ENCODE measurements at places on chromosomes 6 and 20.

- DNase-seq: no peak
Measured at GRCh38 chr6:3803627-3804468, 45.3 kb upstream of the FAM50B start.

DNA sequence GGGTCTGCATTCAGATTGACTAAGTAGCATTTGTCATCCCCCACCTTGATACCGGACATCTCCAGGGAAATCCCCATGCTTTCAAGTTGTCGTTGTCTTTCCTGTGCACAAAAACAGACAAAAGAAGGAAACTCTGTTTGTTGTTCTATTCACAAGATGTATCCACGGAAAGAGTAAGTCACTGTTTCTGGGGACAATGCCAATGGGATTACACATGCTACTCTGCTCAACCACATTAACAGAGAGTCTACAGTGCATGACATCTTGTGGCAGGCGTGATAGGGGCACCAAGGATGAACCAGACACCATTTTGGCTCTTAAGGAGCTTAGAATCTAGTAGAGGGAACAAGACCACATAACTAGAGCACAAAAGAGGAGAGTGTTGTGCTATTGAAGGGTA is 124.4 kb upstream of the NUP153 start:
- DNase-seq: no peak

DNA sequence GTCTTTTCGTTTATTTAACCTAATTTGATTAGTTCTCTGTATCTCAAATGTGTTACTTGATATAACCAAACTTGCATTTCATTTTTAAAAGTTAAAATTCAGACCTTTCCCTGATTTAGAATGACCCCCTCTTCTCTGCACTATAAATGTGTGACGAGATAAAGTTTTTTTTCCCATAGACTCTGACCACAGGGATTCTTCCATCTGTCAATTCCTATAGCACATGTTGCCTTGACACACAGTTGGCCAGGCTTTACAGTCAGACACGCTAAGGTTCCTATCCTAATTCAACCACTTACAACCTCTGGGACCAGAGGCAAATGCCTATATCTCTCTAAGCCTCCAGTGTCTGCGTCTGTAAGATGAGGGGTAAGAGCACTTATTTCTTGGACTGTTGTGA is 40.6 kb downstream of the KCNS1 start:
- no peak for DNase-seq

- no peak for DNase-seq
Measured at GRCh38 chr20:21340991-21341697, 38.0 kb downstream of the XRN2 start.

GRCh38 chr6:70849348-70850069 is 107.4 kb downstream of the B3GAT2 start:
- no peak for DNase-seq

Measured in left colon (tissue), 2 donors.